Activated B cell treated with CpG ODN at 0.5 μM for 24 hours (primary cell): ENCODE measurements at places on chromosomes 6 and 20. TPM values are rescaled to one million over a fixed set of nuclear protein-coding genes. Genes with fewer than 3 reads are reported as not detected.

DNA sequence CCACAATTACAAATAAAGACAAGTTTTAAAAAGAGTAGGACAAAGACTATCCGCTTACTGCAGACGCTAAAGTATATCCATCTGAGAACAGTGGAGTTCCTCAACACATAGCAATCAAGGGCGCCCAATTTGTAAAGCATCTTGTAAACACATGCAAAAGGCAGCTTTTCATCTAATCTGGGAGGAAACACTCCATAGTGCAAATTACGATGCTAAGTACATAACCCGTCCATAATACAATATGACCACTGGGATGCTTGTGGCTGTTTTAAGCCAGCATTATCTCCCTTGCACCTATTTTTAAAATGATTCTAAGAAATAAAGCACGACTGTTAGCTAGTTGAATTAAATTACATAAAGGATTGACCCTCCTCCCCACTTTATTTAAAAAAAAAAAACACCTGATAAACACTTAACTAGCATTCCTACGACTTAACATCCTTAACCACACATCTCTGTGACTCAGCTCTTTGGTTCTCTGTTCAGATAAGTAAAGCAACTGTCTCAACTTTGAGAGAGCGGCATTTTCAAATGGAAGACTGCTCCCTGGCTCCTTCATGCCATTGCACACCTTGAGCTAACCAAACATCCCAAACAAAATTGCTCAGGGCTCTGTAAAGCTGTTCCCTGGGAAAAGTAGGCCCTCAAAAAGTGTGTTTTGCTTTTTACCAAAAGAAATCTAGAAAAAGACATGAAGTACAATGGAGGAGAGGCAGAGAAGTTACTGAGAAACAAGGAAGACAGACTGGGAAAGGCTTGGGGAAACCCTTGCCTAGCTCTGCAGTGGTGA lies 14.2 kb downstream of the SLC22A23 start:
- no peak for DNase-seq

GRCh38 chr6:423055-423798 lies 31.7 kb downstream of the IRF4 start:
- DNase-seq, result no peak

- no peak for DNase-seq
Observed at GRCh38 chr20:33840759-33841435, 29.7 kb downstream of the CHMP4B start.

- no peak for DNase-seq
Observed at GRCh38 chr20:61517419-61517818, 265.4 kb downstream of the CDH4 start.

TFAP2C gene
- not detected in 2 replicates for total RNA-seq

DNA sequence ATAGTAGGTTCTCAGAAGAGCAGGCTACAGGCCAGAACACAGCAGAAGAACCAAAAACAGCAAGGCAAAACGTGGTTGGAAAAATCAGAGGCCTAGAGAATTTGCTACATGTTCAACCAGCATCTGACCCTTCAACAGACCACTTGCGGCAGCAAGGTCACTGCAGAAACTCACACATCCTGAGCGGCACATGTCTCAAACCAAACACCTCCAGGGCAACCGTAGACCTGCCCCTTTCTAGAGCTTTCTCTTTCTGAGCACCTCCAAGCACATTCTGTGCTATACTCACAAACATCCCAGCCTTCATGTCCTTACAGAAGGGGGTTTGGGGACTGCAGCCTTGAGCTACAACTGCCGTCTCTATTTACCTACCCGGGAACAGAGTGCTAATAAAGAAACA lies 52.6 kb downstream of the GFOD1 start:
- no peak for DNase-seq

DNA sequence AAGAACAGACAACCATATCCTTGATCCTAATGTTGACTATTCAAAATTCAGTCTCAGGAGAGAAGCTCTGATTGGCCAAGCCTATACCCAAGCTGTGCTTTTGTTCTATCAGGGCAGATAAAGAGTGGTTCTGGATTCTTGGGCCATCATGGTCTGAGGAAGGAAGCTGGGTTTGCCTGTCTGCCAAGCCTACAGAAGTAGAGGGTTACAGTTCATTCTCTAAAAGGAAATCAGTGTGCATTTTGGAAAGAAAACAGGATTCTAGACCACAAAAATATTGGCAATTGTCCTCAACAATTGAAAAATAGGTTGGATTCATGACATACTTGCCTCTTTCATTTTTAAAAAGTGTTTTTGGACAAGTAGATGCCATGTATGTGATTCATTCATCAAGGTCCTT lies 145.4 kb upstream of the BMP2 start:
- no peak for DNase-seq
